ENCODE measurements at places on chromosomes 5 and 9.

DNA sequence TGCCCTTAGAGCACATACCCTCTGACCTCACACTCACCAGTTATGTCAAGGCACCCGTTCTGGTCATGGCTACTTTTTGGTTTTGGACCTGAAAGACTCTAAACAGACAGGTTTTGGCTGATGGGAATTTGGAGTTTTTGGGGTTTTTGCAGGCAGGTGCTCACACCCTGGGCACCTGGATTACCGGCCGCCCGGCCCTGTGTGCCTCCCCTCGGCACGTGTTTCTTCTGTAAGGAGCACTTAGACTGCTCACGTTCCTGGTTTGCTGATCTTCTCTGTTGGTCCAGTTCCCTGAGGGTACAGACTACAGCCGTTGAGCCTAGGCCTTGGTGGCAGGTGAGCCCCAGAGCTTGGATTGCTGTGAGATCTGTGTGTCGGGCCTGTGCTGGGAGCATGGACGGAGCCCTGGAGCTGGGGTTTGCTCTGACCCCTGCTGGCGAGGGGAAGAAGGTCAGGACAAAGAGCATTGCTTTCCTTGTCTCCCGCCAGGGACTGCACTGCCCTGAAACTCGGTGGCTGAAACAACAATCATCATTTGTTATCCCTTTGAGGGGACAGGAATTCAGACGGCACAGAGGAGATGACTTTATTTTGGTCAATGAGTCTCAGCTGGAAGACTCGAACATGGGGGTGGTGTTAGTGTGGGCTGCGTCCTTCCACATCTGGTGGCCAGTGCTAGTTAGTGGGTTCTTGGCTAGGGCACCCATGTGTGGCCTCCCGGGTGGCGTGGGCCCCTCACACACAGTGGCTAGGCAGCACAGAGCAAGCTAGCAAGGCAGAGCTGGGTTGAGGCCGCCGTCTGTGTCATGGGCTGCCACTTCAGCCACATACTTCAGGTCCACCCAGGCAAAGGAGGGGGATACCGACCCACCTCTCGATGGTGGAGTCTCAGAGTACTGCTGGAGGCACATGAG is 76.4 kb downstream of the EHMT1 start:
- no peak for DNase-seq

DNA sequence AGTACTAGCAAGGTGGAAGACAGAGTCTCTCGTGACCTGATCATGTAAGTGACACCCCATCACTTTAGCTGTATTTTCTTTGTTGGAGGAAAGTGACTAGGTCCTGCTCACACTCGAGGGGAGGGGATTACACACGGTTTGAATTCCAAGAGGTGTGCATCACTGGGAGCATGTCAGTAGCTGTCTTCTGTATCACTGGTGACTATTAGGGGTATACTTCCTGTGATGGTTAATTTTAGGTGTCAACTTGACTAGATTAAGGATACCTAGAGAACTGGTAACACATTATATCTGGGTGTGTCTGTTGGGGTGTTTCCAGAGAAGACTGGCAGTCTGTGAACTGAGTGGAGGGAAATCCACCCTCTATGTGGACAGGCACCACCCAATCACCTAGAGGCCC is 22.5 kb downstream of the FOXD1 start:
- no peak for DNase-seq

DNA sequence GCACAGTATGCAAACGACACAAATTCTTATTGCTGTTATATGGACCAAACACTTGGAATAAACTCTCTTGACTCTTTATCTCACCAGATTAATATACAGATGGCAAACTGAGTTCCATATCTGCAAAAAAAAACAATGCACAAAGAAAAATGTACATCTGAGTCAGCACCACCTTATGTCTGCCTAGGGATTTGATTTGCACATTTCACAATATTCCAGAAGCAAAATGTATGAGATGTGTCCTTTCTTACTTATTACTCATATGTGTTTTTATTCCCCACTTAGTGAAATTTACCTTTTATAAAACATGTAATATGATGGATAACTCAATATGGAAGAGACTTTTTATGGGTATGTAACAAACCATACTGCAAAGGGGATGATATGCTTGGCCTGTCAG is 236.9 kb downstream of the GLIS3 start:
- no peak for DNase-seq

GRCh38 chr5:9898319-9898718 is 268.2 kb upstream of the TAS2R1 start:
- no peak for DNase-seq

- DNase-seq = no peak
Measured at GRCh38 chr5:542319-543311, 18.4 kb upstream of the SLC9A3 start.

- no peak for DNase-seq
Measured at GRCh38 chr9:102779356-102779755, 215.8 kb upstream of the CYLC2 start.

DNA sequence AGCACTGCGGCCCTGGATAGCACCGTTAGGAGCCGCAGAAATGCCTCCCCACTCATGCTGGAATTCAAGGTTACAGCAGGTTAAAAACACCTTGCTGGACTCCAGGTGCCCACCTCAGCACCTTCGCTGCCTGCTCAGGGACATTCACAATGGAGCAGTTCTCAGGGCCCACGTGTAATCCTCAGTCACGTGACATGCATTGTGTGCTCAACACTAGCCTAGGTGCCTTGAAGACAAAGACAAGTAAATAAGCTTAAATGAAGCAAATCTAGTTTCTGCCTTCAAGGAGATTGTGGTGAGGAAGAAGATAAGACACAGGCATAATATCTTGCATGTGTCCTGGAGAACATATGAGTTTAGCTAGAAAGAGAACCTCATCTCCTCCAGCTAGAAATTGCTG is 82.1 kb downstream of the FSTL4 start:
- no peak for DNase-seq

GRCh38 chr5:84384604-84385575 is at the start of gene EDIL3:
Gene EDIL3, minus strand, starts transcription at chr5:84384880. Its CDS starts 506 bp downstream, at chr5:84384374.
- no peak for DNase-seq

DNA sequence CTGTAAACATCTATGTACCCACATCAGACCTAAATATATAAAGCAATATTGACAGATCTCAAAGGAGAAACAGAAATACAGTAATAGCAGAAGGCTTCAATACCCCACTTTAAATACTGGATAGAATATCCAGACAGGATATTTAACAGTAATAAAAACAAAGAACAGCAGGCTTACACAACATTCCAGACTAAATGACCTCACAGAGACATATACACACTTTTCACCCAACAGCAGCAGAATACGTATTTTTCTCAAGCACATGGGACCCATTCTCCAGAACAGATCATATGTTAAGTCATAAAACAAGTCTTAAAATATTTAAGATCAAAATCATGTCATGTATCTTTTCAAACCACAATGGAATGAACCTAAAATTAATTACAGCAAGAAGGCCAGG is 76.8 kb downstream of the CAMSAP1 start:
- no peak for DNase-seq

- no peak for DNase-seq
Measured at GRCh38 chr5:174980952-174981351, 256.6 kb downstream of the MSX2 start.

DNA sequence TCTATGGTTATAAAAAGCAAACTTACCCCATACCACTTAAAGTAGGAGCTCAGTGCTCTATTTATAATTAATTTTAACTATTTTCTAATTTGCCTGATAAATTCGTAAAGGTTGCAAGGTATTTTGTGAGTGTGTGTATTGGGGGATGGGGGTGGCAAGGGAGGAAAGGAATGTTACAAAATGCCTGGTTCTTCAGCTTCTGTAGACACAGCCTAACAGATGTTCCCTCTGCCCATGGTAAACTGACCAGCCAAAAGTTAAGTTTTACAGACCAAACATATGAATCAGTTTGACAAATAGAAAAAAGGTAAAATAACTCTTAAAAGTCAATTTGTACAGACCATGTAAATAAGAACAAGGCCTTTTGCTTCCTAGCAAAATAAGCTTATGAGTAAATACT is 232.6 kb downstream of the KIAA0825 start:
- DNase-seq = no peak

GRCh38 chr9:129910628-129911567 is 75.6 kb downstream of the USP20 start:
- no peak for DNase-seq

- no peak for DNase-seq
Measured at GRCh38 chr5:61438298-61438970, 106.4 kb downstream of the ZSWIM6 start.

DNA sequence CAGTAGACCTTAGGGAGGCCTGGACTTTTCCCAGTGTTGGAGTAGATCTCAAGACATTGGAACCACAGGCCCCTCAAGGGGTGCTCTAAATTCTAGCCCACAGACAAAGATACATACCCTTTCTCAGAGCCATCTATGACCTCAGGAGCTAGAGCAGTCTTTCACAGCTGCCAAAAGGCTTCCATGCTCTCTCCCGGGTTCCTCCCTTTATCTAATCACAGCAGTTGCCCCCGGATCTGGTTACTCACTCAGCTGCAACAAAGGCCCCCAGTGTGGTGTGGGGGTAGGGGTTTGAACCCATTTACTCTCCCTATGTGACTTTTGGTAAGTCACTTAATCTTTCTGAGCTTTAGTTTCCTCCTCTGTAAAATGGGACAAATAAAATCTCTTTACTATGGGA is 27.0 kb downstream of the POU4F3 start:
- DNase-seq = no peak

GRCh38 chr5:91864962-91865361 is 481.8 kb upstream of the ARRDC3 start:
- no peak for DNase-seq

- no peak for DNase-seq
Measured at GRCh38 chr9:4717815-4718214, 23.2 kb downstream of the AK3 start.

DNA sequence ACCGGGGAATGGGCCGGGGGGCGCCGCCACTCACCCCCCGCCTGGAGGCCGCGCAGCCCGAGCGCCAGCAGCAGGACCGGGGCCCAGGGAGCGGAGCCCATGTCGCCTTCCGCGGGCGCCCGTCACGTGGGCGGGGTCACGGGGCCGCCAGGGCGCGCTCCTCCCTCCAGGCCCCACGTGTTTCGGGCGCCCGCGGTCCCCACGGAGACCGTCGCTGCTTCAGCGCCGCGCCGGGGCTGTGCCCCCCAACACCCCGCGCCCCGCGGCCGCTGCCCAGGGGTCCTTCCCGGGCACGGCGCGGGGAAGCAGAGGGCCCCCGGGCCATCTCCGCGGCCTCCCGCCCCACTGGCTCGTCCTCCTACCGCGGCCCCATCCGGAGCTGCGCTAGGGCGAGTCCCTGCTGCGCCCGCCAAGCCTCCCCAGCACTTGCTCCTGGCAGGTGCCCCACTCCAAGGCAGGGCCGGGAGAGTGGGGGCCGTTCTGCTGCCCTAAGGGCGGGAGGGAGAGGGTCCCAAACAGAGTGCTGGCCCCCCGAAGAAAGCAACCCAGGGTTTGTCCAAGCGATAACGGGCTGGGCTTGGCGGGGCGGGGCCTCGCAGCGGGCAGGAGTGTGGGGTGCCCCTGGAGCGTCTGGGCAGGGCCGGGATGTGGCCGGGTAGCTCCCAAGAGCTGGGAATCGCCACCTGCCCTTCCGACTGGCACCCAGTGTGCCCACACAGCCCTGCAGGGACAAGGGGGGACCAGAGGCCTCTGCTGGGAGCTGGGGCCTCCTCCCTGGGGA is at the start of gene DPP7:
Gene DPP7, minus strand, starts transcription at position 121 of the 781 bp plus-strand sequence. Its CDS starts 20 bp downstream, at position 101.
- peak; percentile 72 for DNase-seq

DNA sequence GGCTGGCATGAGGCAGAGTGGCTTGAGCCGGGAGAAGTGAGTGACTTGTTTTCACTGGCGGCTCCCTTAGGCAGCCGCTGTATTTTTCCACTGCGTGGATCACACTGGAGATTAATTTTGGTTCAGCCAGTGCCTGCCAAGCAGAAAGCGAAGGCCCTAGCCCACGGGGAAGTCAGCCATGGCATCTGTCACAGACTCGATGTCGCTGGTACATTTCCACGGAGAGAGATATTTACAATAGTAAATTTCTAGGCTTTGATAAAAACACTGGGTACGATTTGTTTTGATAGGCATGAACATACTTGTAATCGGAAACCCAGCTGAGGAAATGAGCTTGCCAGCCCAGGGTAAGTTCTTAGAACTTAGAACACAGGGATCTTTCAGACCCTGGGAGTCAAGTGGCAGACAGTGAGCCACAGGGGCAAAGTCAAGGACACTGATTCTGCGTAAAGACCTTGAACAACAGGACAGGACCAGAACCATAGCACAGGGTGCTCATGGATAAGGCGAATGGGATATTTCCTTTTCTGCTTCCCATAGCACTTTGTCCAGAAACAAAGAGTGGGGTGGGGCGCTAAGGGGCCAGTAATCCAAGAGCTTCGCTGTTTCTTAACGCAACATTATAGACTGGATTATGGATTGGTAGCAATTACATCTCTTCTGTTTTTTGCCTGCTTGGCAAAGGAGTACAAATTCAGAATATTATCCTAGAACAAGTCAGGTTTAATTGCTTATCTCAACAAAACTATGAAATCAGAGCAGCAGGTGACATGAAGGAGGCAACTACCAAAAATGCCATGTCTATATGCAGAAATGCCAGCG is 4.5 kb downstream of the DUSP1 start:
- no peak for DNase-seq

- no peak for DNase-seq
Measured at GRCh38 chr9:92353051-92353450, 27.3 kb downstream of the CENPP start.

- no peak for DNase-seq
Measured at GRCh38 chr5:62585306-62585705, 6.7 kb downstream of the LRRC70 start.

- DNase-seq = no peak
Measured at GRCh38 chr5:150246429-150246828, 43.1 kb downstream of the CAMK2A start.

DNA sequence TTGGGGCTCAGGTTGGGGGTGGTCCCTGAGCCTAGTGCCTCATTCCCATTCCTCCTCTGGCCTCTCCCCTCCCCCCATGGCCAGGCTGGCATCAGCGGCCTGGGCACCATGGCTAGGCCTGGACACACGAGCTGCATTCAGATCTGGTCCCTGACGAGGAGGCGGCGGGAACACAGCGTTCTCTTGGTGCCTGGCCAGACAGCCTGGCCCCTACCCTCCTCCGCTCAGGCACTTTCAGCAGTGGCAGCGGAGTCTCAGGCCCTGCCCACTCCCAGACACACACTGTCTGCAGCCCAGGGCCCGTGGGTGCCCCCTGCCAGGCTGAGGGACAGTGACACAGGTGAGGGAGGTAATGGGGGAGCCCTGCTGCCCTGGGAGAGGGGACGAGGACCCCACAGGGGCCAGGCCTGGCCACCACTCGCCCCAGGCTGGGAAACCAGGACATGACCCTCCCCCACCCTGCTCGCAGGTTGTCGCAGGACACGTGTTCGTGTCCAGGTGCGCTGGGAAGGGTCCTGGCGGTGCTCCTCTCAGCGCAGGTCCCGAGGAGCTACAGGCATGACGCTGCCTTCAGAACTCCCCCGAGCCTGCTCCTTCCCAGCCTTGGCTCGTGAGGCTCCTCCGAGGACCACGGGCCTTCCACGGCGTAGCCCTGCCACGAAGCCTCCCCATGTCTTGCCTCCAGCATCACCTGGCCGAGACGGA is 19.9 kb upstream of the UBAC1 start:
- no peak for DNase-seq

- DNase-seq = no peak
Measured at GRCh38 chr5:115683081-115683480, 57.2 kb upstream of the TMED7 start.

- DNase-seq = no peak
Measured at GRCh38 chr5:91024727-91025126, 358.4 kb downstream of the ARRDC3 start.

Data from stimulated activated CD4-positive, alpha-beta T cell treated with anti-CD3 and anti-CD28 coated beads, TNF-alpha, amount 100 ng/mL, for 4 hours (primary cell).